ENCODE measurements at places on chromosomes 12 and 14.
A peak's percentile ranks its signal among the peaks of the same experiment; 100 is the strongest.

DNA sequence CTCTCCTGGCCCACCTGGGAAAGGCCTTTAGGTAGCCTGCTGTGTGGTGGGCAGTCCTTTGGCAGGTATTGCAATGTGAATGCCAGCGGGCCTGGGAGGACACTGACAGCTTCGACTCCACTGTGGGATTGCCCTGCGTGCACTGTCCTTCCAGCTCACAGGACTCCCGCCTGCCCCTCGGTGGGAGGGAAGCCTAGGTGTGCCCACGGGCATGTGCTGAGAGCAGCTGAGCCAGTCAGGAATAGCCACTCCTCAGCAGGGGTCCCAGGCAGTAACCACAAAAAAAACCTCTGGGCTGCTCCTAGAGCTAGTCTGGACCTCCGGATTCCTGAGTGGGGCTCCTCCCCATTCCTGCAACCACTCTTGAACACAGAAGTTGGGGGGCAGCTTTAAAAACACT is 278.2 kb downstream of the FOXN3 start:
- no peak for DNase-seq

- peak; percentile 38 for DNase-seq
Observed at GRCh38 chr14:21525962-21526671, at the start of gene SALL2. SALL2 (minus strand) TSS chr14:21526346; CDS start chr14:21526127, 219 bp downstream.

DNA sequence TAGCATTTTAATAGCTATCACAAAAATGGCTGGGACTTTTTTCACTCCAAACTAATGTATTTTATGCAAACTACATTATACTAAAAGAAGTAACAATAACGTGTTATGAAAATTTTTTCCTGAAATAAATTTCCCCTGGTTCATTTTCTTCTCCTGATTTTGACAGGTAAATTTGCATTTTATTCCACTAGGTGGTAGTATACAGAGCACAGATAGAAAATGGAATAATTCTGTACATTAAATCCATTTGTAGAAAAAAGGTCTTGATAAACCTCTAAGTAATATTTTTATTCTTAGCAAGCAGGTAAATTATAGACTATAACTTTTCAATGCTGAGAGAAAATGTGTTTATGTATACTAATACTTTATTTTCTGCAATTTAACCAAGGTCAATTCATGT is 96.5 kb downstream of the BCAT1 start:
- no peak for DNase-seq

- no peak for DNase-seq
Observed at GRCh38 chr12:38587594-38587993, 271.0 kb downstream of the ALG10B start.

- DNase-seq: peak; percentile 47
Observed at GRCh38 chr12:4107436-4107878, 166.1 kb upstream of the CCND2 start.

DNA sequence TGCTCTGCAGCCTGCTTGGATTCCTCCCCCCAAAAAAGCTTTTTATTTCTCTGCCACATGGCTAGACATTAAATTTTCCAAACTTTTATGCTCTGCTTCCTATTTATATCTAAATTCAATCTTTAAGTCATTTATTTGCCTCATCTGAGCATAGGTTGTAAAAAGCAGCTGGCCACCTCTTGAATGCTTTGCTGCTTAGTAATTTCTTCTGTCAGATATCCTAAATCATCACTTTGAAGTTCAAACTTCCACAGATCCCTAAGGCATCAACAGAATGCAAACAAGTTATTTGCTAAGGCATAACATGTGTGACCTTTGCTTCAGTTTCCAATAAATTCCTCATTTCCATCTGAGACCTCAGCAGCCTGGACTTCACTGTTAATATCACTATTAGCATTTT is 209.6 kb downstream of the FSCB start:
- no peak for DNase-seq

GRCh38 chr14:89566644-89567415 is 149.8 kb upstream of the FOXN3 start:
- DNase-seq: no peak

GRCh38 chr14:104788161-104788818 is 7.3 kb downstream of the AKT1 start:
- no peak for DNase-seq

GRCh38 chr12:125053821-125054220 is 11.4 kb upstream of the AACS start:
- DNase-seq: no peak

DNA sequence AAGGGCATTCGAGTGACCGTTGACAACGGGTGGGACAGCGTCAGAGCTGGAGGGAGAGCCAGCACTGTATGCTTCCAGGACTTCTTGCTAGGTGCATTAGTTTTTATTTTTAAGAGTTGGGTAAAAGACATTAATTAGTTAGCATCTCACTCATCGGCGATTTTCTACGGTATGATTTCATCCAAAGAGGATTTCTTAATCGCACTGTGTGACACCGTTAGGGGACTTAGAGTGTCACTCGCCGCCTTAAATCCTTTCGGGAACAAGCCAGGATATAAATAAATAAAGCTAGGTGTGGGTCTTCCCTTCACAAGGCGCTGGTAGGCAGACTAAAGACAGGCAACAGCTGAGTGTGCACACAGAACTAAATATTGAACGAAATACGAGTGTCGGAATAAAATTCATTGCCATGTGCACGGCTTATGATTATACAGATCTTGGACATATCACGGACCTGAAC is 869 bp upstream of the NOVA1 start:
- no peak for DNase-seq

DNA sequence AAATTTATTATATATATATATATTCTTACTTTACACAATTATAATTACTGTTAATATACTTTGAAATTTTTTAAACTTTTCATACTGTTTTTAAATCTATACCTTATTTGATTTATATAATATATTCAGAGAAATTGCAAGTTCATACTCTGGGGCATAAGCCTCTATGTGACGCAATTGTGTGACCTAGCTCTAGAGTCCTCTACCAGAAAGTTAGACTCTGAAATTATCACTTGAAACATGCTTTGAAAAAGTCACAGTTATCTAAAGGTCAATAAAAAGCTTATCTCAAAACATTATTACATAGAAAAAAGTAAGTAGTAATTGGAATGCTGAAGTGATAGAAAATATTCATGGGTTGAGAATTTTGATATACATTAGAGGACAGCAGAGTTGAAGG is 93.8 kb downstream of the LIN7A start:
- no peak for DNase-seq

DNA sequence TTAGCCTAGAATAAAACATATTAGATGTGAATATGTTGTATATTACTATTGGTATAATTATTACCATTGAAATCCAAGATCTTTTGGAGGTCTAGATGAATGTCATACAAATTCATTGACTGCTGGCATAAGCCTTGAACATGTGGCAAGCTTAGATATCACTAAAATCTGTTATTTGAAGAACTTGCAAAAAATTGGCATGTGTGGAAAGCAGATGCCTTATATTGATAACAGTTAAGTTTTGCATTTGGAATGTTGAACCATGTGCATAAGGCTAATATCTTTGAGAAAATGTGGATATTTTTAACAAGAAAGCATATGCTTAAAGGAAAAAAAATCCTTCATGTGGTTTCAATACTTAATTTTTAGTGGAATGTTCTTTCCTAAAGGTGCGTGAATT is 203.6 kb upstream of the PRICKLE1 start:
- DNase-seq: no peak

GRCh38 chr14:77148510-77149231 is 7.1 kb upstream of the ZDHHC22 start:
- DNase-seq: no peak

- DNase-seq: no peak
Observed at GRCh38 chr12:84911271-84912197, 1.1 kb downstream of the SLC6A15 start.

GRCh38 chr12:92898755-92899154 is 30.3 kb downstream of the EEA1 start:
- DNase-seq: no peak

GRCh38 chr14:23605931-23606585 is 27.5 kb upstream of the JPH4 start:
- no peak for DNase-seq

DNA sequence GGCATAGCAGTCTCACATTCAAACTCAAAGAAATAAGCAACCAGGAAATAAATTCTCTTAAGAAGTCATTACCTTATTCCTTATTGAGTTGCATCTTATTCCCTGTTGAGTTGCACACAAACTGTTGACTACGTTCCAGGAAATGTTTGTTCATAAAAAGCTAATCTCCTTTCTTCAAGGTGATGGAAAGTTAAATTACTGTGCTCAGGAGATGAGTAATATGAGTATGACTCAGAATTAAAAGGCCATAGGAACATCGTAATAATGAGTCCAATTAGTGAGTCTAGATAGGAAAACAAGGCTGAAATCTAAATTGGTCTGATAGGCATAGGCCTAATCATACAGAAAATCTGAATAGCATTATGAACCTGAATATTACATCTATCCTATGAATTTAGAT is 203.1 kb downstream of the SLC2A13 start:
- no peak for DNase-seq

DNA sequence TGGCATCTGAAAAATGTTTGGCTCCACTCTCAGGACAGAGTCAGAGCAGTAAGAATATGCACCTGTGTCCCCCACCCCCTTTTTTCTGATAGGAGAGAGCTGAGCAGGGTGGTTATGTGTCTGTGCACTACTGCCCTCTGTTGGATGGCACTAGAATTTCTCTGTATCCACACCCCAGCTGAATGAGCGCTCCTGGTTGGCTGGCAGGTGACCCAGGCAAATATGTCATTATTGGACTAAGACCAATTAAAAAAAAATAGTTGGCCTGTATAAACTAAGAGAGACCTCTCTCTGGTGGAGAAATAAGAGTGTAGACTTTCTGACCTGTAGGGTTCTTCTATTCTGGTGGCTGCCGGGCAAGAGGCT is 107.0 kb downstream of the PTCSC3 start:
- DNase-seq: no peak

DNA sequence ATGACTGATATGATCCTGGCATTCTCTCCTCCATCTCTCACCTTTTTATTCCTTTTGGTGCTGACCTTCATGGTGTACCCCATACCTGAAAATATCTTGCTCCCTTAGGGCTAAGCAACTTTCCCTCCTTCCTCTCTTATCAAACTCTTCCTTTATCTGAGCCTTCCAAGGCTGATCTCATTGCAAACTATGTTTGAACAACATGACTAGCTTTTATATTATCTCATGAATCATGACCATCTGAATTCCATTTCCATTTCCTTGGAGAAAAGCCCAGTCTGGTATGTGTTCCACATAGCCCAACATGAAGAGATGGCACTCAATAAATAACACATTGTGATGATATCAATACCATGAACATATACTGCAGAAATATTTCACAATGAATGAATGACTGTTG is 111.6 kb downstream of the TSPAN8 start:
- no peak for DNase-seq

DNA sequence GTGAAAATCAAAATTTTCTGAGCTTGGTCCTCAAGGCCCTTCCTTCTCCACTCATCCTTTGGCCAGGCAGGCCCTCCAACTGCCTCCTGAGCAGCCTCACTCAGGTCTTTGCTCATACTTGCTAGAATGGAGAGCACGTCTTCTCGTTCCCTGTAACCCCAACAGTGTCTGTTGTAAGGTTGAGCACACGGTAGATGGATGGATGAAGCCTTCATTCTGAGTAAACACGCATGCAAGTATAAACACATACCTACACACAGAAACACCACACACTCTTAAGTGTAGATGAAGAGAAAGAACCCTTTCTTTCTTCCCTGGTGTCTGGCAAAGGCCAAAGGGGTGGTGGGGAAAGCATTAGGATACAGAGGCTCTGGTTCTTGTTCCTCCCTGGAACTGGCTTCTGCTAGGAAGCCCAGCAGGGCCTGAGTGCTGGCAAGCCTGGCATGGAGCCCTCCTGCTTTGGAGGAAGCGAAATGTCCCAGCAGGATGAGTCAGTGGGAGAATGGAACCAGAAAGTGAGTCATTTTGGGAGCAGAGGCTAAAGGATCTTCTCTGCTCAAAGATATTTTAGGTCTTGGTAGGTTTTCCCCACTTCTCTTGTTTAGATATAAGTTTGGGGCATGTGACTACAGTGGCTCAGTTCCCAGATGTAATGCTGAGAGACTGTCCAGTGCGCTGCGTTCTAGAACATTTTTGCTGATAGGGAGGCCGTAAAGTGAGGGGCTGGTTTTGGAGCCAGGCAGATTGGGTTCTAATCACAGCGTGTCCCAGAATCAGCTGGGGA is 127.4 kb downstream of the CACNA1C start:
- no peak for DNase-seq

DNA sequence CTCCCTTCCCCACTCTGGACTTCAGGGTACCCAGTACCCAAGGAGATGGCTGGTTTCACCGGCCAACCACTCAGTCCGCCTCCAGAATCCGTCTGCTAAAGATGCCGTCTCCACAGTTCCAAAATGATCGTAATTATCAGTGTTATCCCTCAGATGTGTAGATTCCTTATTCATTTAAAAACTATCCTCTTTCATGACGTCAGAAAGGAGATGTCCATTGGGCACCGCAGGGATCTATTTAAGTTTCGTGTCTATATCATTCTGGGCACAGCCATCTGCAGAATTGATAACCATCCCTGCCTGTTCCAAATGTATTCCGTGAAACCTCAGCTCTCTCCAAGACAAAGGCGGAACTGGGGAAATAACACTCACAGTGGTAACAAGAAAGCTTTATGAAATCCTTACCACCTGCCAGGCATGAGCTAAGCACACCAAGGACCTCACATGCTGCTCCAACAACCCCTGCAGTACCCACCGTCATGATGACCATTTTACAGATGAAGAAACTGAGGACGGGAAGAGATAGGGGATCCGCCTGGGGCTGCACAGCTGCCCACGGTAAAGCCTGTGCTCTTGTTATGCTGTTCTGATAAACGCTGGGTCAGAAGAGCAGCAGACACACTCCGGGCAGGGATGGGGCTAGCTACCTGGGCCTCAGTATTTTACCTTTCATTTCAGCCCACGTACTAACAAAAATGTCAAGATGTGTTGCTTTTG is 90.0 kb downstream of the BCL11B start:
- no peak for DNase-seq

DNA sequence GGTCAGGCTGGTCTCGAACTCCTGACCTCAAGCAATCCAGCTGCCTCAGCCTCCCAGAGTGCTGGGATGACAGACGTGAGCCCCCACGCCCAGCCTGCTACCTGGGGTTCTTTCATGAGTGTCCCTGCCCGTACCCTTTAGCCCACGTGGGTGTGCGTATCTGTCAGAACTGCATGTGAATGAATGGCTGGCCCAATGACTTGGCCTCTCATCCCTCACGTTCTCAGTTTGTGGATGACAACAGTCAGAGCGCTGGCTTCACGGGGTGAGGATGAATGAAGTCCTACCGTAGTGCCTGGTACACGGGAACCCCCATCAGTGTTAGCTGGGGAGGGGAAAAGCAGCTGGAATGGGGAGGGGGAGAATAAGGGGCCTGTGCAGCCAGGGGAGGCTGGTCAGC is 16.1 kb upstream of the ZDHHC22 start:
- no peak for DNase-seq

DNA sequence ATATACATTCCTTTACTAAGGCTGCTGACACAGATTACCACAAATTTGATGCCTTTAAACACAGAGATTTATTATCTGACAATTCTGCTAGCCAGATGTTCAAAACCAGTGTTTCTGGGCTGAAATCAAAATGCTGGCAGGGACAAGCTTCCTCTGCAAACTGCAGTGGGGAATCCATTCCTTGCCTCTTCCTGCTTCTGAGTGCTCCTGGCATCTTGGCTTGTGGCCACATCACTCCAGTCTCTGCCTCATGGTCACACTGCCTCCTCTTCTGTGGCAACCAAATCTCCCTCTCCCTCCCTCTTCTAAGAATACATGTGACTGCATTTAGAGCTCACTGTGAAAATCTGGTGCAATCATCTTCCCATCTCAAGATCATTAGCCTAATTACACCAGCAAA is 235.7 kb downstream of the TTC8 start:
- no peak for DNase-seq

GRCh38 chr14:102283631-102284129 is 21.3 kb downstream of the MOK start:
- no peak for DNase-seq

Data from stimulated activated CD4-positive, alpha-beta T cell treated with anti-CD3 and anti-CD28 coated beads, TNF-alpha, amount 100 ng/mL, for 1 hour (primary cell).